Ureter (tissue), 1 donor: ENCODE measurements at places on chromosomes 4 and X.
A peak's percentile ranks its signal among the peaks of the same experiment; 100 is the strongest.

DNA sequence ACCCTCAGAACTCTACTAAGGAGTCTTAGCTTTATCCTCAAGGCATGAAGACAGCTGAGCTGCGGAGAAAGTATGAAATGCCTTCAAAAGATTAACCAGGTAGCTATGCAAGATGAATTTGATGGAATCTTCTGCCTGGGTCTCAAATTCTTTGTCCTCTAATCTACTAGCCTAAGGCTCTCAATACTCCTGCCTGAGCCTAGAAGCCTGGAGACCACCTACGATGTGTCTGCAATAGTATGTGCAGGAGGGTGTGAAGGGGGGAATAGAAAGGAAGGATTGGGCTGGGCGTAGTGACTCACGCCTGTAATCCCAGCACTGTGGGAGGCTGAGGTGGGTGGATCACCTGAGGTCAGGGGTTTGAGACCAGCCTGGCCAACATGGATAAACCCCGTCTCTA lies 178.2 kb upstream of the GPC4 start:
- DNase-seq: no peak

- no peak for DNase-seq
Measured at GRCh38 chrX:148133105-148133725, 152.1 kb downstream of the FMR1NB start.

DNA sequence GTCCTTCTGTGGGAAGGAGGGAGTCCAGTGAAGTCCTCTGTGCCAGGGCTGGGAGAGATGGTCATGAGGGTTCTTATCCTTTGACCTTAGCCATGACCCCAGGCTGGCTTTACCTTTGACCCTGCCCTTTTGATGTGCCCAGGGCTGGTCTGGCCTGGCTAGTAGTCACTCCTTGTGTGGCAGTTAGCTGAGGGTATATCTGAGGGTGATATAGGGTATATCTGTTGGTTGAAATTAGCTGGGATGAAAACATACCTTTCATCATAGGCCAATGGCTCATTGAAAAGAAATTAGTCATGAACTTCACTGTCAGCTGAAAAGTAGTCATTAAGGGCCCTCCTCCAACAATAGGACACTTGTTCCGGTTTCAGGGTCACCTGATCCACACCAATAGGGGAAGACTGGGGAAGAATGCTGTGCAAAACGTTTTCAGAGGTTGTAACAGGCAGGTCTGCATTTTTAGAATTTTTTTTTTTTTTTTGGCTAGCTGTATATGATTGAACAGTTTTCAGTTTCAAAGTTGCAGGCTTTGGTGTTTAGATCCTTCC lies 74.6 kb upstream of the STOX2 start:
- no peak for DNase-seq

DNA sequence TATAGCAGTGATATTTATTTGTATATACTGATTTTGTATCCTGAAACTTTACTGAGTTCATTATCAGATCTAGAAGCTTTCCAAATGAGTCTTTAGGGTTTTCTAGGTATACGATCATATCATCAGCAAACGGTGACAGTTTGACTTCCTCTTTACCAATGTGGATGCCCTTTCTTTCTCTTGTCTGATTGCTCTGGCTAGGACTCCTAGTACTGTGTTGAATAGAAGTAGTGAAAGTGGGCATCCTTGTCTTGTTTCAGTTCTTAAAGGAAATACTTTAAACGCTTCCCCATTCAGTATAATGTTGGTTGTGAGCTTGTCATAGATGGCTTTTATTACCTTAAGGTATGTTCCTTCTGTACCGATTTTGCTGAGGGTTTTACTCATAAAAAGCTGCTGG lies 37.5 kb downstream of the CBR4 start:
- no peak for DNase-seq

GRCh38 chr4:114691865-114692264 lies 93.3 kb downstream of the UGT8 start:
- no peak for DNase-seq

DNA sequence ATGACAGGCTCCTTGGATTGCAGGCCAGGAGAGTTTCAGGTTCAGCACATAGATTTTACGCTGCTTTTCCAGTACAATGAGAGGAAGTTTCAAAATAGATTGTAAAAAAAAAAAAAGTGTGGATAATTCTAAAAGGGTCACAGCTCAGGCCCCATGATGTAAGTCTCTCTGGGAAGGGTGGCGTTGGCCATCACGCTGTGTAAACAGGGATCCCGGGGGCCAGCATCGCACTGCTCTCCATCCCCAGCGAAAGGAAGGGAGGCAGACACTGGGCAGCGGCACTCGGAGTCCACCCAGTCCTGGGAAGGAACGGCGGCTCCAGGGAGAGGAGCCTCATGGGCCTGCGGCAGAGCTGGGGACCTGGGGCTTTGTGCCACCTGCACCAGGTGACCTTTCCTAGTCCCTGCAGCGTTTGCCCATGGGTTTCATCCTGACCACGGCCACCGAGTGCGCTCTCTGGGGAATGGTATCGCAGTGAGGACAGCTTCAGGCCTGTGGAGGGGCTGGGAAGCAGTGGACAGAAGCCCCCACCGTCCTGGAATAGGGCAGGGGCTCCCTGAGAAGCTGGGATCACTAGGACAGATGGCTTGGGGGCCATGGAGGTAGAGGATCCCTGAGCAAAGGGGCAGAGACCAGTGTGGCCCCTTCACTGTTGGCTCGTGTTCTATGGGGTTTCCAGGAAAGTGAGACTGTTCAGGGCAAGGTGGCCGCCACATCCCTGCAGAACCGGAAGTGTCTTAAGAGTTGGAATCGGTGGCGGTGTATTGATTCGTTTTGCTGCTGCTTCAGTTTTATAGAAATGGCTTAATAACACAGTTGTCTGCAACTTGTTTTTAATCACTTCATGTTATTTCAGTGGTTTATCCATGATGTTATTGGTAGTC lies 38.9 kb downstream of the RGS12 start:
- peak; percentile 34 for DNase-seq

GRCh38 chr4:124290678-124291077 lies 421.9 kb downstream of the ANKRD50 start:
- no peak for DNase-seq

DNA sequence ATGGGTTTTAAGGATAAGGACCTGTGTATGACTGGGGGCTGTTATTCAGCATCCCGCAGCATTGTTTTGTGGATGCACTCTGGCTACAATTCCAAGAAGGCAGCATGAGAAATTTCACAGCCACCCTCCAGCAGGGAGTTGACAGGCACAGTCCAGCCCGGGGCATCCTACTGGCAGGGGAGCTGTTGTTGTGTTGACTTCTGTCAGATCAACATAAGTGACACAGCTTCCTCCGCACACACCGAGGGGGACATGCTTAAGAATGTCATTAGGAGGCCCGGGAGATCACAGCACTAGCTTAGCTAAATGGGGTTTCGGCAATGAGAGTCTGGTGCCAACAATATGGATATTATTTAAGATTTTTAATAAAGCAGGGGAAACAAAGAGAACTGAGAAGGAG lies 326.5 kb downstream of the ASMT start:
- DNase-seq: no peak

DNA sequence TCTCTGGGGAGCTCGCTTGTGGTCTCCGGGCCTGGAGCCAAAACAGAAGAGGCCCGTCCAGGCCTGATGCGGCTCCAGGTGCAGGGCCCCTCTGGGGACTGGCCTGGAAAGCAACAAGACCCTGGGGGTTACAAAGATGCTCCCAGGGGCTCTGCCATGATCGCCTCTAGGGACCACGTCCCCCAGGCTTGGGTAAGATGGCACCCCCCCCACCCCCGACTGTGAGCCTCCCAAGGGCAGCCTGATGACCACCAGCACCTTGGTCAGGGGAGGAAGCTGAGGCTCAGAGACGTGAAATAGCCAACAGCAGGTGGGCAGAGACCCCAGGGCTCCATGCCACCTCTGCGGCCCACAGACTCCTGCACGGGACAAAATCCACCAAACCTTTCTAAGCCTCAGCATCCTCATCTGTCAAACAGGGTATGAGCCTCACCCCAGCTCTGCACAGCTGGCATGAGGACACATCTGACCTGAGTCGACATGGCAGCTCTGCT lies 25.4 kb downstream of the C4orf50 start:
- no peak for DNase-seq

- DNase-seq: no peak
Measured at GRCh38 chr4:52873861-52874343, 11.8 kb downstream of the RASL11B start.

GRCh38 chrX:118963159-118963558 lies 11.3 kb upstream of the LONRF3 start:
- no peak for DNase-seq

DNA sequence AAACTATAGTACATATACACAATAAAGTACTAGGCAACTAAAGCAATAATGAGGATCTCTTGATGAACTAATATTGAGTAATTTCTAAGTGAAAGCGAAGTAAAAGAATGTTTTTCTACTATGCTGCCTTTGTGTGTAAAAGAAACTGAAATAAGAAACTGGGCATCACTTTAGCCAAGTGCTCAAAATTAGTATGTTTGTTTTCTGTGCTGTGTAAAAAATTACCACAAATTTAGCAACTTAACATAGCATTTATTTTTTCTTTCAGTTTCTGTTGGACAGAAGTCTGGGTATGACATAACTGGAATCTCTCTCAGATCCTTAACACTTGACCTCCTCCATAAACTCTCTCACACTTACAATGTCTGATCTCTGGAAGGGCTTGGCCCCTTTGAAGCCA lies 687.1 kb upstream of the MAGEB2 start:
- no peak for DNase-seq

- no peak for DNase-seq
Measured at GRCh38 chr4:144360146-144360793, 219.8 kb upstream of the GYPA start.

- DNase-seq: no peak
Measured at GRCh38 chrX:71976753-71977152, 66.1 kb downstream of the NHSL2 start.

DNA sequence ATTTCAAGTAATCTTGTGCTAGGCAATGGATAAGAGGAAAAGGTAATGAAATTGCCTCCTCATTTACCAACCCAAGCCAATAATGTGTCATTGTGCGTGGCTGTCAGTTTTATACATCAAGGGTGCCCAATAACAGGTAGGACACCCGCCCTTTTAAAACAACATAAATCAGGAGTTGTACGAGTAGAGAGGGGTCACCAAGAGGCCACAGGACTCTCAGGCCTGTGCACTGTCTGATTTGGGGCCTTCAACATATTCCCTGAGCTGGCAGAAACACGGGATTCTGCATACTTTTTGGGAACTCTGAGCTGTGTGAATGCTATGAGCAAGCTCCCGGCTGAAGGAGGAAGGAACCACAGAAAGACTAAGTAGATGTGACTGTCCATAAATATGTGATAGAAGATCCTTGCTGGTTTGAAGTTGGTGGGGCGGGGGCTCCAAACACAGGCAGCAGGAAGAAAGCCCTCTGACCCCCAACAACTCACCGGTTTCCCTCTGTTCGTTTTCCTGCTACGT lies 82.7 kb upstream of the MAML3 start:
- no peak for DNase-seq

DNA sequence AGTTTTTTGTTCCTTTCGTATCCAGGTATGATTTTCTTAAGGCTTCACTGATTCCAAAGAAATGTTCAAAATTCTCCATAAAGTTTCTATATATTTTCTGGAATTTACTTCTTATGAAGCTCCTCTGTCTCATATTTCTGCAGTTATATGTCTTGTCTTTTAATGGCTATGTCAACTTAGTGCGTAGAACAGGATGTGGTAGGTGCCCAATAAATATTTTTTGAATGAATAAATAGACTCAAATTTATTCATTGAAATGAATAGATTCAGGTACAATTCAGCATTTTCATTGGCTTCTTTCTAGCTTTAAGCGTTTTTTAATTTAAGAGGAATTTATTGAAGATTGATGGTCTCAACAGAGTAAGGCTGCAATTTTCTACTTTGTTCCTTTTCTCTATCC lies 231.9 kb upstream of the BOD1L1 start:
- no peak for DNase-seq

GRCh38 chrX:43493756-43494155 lies 162.3 kb upstream of the MAOA start:
- DNase-seq: no peak

- peak; percentile 71 for DNase-seq
Measured at GRCh38 chr4:186144198-186144945, 39.9 kb downstream of the FAM149A start.

GRCh38 chr4:90120037-90120436 lies 7.2 kb upstream of the CCSER1 start:
- DNase-seq: no peak

GRCh38 chr4:35711127-35711526 lies 533.2 kb downstream of the ARAP2 start:
- DNase-seq: no peak

- DNase-seq: no peak
Measured at GRCh38 chrX:29496636-29497180, 718.7 kb upstream of the MAGEB2 start.

GRCh38 chr4:107740950-107741701 lies 21.1 kb upstream of the PAPSS1 start:
- DNase-seq: peak; percentile 75

DNA sequence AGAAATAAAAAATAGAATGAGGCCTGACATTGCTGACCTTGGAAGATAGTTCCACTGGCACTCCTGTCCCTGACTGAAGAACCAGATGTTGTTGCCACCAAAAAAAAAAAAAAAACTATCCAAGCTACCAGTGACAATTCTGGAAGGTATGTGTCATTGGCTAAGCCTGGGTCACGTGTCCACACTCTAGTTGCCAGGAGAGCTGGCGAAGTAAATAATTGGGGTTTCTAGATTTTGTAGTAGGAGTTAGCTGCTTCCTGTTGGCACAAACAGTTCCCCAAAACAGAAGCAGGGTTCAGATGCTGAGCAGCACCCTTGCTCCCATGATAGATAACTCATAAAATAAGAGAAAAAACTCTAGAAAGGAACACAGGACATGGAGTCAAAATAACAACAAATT lies 20.5 kb downstream of the MND1 start:
- no peak for DNase-seq

DNA sequence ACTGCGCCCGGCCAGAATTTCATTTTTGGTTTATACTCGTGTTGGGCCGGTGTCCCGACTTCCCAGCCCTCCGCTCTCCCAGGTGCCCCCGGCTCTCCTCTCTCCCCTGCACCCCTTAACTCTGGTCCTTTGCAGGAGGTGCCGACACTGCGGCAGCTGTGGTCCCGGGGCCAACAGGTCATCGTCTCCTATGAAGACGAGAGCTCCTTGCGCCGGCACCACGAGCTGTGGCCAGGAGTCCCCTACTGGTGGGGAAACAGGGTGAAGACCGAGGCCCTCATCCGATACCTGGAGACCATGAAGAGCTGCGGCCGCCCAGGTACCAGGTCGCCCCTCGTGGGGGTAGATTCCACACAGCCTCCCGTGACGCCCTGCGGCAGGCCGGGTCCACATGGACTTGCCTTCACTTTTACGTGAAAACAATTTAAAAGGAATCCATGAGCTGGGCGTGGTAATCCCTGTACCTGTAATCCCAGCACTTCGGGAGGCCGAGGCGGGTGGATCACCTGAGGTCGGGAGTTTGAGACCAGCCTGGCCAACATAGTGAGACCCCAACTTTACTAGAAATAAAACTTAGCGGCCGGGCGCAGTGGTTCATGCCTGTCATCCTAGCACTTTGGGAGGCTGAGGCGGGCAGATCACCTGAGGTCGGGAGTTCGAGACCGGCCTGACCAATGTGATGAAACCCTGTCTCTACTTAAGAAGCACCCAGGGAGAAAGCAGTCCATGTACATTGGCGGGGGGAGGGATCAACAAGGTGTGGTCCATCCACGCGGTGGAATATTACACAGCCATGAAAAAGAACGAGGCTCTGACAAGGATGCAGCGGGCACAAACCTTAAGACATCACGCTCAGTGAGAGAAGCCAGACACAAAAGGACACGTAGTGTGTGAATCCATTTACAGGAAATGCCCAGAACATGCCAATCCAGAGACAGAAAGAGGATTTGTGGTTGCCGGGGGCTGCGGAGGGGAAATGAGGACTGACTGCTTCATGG lies 12.0 kb downstream of the PLCXD1 start:
- peak; percentile 32 for DNase-seq
